CD4-positive, alpha-beta T cell treated with Interferon alpha-2 for 1 hour (primary cell): ENCODE measurements at places on chromosomes 12 and 14.

GRCh38 chr12:25789541-25789944 lies 168.9 kb upstream of the RASSF8 start:
- no peak for DNase-seq

GRCh38 chr12:43111608-43112007 lies 440.4 kb downstream of the ADAMTS20 start:
- no peak for DNase-seq

GRCh38 chr14:29410581-29410980 lies 517.1 kb downstream of the PRKD1 start:
- no peak for DNase-seq

- DNase-seq = no peak
Observed at GRCh38 chr12:6215120-6215807, 15.1 kb downstream of the CD9 start.

DNA sequence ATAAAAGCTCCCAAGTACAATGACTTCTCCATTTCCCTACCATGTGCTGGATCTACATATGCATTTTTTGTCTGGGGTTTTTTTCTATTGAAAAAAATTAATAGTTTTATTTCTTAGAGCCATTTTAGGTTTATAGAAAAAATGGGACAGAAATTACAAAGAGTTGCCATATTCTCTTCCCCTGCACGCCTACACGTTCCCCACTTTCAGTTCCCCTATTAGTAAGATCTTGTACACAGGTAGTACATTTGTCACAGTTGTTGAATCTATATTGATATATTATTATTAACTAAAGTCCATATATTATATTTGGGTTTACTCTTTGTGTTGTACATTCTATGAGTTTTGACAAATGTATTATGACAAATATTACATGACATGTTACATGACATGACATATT lies 35.7 kb downstream of the SIX6 start:
- no peak for DNase-seq

- DNase-seq = no peak
Observed at GRCh38 chr12:98403385-98403784, 112.0 kb upstream of the TMPO start.

DNA sequence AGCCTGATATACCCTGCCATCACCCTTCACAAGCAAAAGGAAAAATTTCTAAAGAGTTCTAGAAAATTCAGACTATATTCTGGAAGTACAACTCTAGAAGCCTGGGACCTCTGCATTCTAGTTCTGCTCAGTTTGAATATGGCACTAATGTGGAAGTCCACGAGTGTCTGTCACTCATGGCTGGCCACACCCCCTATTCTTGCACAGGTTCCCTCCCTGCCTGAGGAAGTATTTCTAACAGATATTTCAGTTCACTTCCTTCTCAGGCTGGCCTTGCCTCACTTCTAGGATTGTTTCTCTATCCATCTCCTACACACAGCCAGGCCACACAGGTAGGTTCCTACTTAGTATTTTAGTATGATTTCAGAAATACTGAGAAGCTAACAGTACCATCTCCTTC lies 67.4 kb downstream of the PHLDA1 start:
- peak; percentile 51 for DNase-seq

DNA sequence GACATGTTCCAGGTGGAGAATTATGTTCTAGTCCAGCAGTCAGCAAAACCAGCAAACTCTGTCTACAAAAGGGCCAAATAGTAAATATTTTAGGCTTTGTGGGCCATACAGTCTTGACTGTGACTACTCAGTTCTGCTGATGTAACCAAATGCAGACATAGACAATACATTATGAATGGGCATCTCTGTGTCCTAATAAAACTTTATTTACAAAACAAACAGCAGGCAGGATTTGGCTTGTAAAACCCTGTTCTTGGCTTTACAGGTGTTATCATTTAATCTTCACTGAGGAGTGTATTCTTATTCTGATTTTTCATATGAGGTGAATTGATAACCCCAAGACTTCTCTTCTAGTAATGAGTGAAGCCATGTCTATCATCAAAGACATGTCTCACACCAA lies 278.6 kb downstream of the DUSP6 start:
- DNase-seq = no peak

DNA sequence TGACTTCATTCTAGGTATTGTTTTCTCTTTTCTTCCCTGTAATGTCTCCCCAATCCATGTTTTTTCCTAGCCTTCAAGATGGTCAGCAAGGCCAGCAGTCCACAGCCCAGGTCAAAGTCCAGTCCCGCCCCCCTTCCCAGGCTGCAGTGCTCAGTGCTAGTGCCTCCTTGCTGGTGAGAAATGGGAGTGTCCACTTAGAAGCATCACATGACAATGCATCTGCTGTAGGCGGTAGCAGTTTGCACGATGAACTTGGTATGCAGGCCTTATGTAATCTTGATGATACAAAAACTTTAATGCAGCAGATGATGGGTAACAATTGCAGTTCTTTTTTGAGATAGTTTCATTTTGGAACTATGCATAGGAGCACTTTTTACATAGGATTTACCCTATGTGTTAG lies 88.4 kb downstream of the PCNX1 start:
- DNase-seq = no peak

GRCh38 chr14:104999361-104999760 lies 13.8 kb downstream of the CLBA1 start:
- DNase-seq = no peak

DNA sequence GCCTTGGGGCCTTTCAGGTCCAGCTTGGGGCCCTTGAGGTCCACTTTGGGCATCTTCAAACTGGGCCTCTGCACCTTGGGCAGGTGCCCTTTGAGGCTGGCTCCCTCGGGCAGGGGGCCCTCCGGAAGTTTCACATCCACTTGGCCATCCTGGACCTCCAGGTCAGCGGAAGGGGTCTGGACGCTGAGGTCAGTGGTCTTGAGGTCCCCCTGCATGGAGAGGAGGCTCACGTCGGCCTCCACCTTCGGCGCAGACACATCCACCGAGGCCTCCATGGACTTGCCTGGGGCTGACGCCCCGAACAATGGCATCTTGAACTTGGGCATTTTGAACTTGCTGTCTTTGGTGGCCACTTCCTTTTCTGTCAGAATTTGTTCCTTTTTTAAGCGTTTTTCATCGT lies 25.1 kb downstream of the AHNAK2 start:
- no peak for DNase-seq

GRCh38 chr14:56333359-56334292 lies 215.4 kb downstream of the PELI2 start:
- no peak for DNase-seq

DNA sequence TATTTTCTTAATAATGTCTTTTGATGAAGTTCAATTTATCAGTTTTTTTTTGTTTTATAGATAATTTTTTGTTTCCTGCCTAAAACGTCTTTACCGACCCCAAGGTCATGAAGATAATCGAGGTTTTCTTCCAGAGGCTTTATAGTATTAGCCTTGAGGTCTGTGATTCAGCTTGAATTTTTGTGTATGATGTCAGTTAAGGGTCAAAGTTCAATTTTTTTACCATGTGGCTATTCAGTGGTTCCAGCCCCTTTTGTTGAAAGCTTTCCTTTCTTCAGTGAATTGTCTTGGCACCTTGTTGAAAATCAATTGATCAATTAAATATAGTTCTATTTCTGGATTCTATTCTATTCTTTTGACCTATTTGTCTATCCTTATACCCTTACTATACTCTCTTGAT lies 3.2 kb upstream of the MGST1 start:
- DNase-seq = no peak

- DNase-seq = no peak
Observed at GRCh38 chr12:28308891-28309290, 118.6 kb downstream of the CCDC91 start.

GRCh38 chr14:51304438-51304837 lies 64.4 kb downstream of the TMX1 start:
- no peak for DNase-seq

DNA sequence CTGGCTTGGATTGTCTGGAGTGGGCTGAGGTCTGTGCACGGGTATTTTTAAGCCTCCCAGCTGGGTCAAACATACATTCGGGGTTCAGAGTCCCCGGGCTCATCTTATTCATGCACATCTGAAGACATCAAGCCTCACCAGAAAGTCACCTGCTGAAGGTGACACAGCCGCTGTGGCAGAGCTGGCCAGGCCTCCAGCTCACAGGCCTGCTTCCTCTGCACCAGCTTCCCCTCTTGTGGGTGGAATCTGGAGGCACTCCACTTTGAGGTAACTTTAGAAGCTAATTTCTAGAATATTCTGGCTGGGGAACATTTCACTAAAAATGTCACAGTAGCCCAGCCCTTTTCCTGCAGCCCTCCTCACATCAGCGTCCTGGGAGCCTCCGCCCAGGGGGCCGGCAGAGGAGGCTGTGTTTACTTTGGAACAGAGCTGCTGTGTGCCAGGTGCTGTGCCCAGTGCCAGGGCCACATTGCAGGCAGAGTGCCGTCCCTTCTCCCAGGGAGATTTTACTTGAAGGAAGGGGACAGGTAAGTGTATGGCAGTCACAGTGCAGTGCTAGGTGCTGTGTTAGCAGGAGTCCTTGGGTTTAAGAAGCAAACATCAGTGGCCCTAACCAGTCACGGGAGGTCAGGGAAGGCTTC lies 62.2 kb downstream of the TSPAN11 start:
- DNase-seq = no peak

GRCh38 chr12:64400041-64400440 lies 4.2 kb upstream of the XPOT start:
- no peak for DNase-seq

DNA sequence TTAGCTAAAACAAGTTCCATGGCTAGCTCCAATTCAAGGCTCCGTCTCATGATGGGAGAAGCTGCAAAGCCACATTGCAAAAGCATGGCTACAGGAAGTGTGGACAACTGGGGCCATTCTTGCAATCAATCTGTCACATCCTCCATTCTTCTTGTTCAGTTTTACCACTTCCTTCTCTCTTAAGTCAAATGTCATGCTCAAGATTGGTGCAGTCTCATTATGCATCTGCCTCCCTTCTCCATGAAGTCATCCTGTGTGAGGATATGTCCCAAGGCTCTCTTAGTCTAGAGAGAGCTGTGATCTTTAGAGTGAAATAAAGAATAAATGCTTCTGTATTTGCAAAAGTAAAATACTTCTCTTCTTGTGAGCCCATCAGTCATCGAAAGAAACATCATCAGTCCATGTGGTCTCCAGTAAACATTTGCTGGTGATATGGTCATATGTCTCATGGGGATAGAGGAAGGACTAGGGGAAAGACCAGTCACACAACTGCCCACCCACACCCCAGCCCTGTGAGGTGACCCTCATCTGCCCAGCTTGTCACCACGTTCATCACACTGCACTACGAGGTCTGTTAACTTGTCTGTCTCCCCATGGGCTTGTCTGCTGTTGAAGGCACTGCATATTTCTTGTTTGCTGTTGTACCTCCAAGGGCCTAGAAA lies 303.0 kb downstream of the NUAK1 start:
- no peak for DNase-seq

DNA sequence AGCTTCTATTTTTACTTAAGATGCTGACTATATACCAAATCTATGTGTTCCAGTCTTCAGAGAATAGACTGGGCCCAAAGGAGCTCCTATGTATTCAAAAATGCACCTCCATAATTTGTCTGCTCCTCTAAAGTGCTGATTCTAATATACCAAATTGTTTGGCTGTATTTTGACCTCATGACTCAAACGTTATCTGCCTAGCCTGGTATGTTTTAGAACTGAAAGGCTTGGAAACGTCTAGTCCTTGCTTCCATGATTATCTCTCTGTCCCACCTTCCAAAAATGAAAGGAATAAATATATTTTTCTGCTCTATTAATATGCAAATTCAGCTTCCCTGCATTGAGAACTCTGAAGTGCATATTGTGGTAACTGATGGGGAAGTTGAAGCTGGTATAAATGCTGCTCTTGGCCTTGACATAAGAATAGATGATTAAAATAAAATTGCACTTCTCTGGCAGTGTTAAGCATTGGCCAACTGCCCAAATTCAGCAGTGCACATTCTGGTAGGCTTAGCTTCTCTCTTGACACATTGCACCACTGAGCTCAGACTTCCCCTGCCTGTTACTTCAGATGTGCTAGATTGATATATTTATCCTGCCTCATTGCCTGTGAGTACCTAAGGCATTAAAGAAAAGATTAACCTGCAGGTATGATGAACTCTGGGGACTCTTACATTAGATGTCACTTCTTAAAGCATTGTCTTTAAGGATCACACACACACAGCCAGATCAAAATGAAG lies 882.3 kb downstream of the RPS29 start:
- DNase-seq = no peak

DNA sequence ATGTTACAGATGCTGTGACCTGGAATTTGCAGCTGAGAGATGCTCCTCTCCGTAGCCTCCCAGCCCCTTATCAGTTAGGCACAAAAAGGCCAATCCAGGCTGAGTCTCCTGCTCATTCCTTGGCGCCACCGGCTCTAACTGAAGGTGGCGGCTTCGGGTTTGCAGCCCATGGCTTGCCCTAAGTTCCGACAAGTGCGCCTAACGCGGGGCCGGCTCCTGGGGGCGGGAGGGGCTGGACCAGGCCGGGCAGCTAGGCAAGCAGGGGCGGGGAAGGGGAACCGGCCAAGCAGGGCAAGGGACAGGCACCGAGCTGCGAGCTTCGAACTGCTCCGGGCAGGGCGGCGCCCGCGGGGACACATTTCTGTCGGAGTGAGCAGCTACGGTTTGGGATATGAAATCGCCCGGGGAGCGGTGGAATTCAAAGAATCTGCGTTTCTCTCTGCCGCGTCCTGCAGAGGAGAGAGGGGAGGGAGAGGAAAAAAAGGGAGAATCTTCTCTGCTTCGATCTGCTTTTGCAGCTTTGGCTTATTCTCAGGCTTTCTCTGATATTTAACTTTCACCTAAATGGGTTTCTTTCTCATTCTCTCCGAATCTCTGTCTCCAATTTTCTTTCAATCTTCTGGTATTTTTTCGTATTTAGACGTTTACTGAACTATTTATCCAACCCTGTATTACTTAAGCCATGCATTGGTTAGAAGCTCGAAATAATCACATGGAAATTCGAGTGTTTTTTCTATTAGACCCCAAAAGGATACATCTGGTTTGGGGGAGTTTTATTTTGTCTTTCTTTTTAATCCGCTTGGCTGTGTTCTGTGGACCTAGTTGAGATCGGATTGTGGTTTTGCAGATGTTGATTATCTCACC lies 1.6 kb upstream of the HOXC12 start:
- DNase-seq = no peak

DNA sequence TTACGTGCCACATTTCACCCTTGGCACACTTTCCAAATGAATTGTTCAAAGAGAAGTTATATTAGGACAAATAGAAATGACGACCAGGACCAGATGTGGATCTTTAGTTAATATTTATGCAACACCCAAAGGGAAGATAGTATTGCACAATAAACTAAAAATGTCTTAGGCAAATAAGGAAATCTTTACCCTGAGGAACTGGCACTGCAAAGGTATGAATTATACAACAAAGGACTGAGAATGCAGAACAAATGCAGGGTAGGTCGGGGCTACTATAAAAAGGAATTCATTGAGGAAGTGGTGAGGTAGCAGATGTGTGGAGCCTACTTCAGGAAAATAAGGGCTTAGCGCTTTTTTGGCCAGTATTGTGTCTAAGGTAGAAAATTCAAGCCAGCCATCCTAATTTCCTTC lies 3.9 kb upstream of the TMTC2 start:
- no peak for DNase-seq
